ENCODE measurements at places on chromosomes 2 and 18.

DNA sequence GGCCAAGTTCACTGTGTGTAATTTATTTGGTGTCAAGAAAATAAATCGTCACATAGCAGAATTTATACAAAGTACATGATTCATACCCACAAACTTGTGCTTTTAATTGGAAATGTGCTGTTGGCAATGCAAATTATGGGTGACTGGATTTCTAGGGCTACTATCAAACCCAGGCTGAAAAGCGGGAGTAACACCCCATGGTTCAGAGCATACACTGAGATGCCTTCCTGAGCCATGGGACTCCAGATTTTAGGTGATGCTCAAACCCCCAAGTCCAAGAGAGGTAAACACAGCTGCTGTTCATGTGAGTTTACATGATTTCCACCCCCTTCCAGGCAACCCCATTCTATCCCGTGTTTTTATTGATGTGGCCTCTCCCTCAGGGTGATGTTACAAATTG lies 565.9 kb upstream of the ID2 start:
- DNase-seq, result no peak

DNA sequence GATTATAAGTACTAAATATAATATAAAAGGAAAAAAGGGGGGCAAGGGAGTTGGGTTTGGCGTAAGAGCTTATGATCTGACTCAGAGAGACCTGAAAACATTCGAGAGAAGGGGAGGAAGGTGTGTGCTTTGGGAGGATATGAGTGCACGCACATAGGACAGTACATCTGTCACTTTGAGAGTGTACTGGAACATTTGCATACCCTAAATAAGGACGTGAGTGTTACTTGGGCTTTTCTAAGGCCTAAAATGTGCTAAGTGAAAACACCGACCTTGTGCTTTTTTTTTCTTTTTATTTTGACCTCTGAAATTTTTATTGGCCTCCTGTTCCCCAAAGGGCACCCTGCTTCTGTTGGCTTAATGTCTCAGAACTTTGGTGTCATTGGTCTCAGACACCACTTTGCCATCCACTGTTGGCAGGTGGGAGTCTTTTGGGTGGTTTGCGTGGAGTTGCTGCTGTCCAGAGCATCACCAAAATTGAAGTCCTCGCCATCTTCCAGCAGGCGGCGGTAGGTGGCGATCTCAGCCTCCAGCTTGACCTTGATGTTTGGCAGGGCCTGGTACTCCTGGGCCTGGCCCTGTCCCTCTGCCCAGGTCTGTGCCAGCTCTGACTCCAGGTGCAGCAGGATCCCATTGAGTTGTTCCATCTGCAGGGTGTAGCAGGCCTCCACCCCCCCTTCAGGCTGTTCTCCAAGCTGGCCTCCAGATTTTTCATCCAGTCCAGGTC lies 57.7 kb downstream of the CD28 start:
- no peak for DNase-seq

DNA sequence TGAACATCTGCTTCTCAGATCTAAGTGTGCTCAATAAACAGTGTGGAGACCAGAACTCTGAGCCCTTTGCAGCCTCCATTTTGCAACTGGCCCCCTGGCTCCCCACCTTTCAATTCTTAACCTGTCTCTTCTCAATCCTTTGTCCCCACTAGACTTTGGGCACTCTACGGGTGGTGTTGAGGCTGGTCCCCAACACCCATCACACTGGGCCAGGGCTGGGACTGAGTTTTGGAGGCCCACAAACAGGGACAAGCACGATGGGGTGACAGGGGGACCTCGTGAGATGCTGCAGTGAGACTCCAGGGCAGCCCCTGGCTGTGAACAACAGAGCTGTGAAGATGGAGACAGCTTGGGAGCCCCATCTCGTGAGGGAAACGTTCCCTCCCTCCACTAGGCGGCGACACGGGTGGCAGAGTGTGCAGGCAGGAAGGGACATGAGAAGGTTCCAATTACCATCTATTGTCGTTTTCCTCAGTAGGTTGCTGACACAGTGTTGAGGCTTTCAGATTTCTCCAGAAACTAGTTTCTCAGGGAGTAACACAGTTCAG lies 1.2 kb downstream of the ANKMY1 start:
- no peak for DNase-seq

GRCh38 chr2:222427646-222428301 lies 3.4 kb downstream of the SGPP2 start:
- no peak for DNase-seq

- no peak for DNase-seq
Observed at GRCh38 chr2:98470851-98471255, 26.2 kb downstream of the INPP4A start.

DNA sequence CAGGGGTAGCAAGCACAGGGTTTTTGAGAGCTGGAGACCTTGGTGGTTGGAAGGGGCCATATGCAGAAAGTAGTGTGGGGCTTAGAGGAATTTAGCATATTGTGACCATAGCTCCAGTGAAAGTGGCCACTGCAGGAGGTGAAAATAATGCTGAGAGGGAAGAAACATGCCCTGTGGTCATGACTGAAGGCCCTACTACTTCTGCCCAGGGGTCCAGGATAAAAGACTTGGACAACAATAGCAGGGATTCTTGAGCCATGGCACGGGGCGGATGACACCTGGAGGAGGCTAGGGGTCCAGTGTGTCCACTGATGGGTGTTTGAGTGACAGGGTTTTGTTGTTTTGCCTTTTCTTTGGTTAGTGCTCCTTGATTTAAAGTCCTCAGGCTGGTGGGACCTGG lies 694.6 kb downstream of the CPS1 start:
- DNase-seq, result no peak

DNA sequence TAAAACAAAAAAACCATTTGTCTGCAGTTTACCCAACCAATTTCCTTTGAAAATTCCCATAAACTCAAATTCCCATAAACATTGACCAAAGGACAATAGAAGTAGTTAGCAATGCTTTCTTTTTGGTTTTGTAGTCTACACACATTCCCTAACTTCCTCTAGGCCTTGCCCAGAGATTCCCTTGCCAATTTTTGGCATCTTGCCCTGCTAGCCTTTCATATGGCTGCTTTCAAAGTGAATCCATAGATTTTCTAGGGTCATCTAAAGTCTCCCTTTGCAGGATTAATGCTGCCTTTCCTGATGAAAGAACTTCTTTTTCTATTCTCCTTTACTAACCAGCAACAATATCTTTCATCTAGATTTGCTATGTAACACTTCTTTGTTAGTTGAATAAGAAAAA lies 33.4 kb downstream of the THSD7B start:
- DNase-seq, result no peak

All from DMS 273 treated with DMSO at 0.1 percent for 48 hours (cell line).